Activated T-cell treated with anti-CD3 and anti-CD28 coated beads, Interleukin-2, amount 50 U/mL, for 72 hours (primary cell): ENCODE measurements at places on chromosomes 11 and 22. TPM values are rescaled to one million over a fixed set of nuclear protein-coding genes. Genes with fewer than 3 reads are reported as not detected.

DNA sequence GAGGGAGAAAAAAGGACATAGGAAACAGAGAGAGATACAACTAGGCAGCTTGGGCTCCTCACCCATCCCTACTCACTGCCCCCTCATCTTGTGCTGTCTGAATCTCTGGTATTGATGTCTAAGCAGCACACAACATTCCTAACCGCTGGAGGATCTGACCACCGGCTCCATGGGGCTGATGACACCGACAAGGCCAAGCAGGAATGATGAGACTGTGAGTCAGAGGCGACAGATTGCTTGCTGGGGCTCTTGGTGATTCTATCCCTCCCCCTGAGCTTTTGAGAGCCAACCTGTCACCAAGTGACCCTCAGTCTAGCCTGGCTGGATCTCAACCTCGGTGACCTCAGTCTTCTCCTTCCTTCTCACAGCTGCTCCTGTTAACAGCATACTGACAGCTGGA is 13.8 kb downstream of the PAMR1 start:
- DNase-seq, result no peak

Gene GGA1
- total RNA-seq, result 96.2 TPM

DNA sequence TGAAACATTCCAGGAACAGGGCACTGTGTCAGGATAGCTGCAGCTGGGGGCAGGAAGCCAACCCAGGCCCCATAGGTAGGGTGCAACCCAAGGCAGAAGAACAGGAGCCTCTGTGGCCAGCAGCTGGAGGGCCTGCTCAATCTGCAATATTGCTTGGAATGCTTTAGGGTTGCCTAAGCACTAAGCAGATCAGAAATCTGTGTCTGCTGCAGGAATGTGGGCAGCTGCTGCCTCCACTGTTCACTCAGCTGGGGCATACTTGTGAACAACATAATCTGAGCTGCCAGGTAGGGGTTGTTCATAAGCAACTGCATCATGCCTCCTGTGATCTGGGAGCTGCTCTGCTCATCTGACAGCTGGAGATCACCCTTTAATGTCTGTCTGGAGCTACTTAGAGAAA is 1.7 kb downstream of the UBQLNL start:
- DNase-seq, result no peak

DNA sequence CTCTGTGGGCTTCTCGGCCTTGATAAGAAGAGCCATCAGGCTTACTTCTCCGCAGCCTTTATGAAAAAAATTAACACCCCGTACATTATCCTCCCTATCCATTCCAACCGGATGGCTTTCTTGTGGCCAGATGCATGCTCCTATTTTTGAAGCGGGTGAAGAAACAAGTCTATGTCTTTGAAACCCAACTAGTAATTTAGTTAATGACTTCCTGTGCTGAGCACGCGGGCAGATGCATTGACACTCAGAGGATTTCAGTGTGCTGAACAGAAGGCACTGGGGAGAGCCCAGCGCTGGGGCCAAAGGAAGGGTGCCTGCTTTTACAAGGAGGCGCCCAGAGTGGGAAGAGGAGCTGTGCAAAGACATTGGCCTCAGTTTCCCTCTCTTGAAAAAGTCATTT is 53.3 kb downstream of the ARHGAP8 start:
- DNase-seq, result no peak

Gene PTPRCAP
- total RNA-seq, result 119 TPM

- DNase-seq, result no peak
Measured at GRCh38 chr11:109039611-109040010, 374.7 kb downstream of the DDX10 start.

GRCh38 chr22:22867996-22868715 is 19.5 kb upstream of the IGLL5 start:
- DNase-seq, result no peak

Gene GSTT2
- total RNA-seq, result not detected

Gene CSF2RB
- 1.8 TPM for total RNA-seq

DNA sequence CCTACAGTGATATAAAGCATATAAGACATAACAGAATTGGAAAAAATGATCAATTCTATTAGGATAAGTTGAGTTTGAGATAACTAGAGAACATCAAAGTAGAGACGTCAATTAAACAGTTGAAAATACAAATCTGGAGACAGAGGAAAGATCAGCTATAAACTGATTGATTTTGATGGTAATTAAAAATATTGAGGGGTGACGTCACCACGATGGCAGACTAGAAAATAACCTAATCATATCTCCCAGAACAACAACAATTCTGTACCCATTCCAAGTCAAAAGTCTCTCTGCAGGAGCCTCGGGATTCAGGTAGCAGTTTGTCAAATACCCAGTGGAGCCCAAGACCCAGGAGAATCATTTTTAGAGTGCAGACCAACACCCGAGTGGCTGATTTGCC is 28.9 kb downstream of the MS4A13 start:
- no peak for DNase-seq

DNA sequence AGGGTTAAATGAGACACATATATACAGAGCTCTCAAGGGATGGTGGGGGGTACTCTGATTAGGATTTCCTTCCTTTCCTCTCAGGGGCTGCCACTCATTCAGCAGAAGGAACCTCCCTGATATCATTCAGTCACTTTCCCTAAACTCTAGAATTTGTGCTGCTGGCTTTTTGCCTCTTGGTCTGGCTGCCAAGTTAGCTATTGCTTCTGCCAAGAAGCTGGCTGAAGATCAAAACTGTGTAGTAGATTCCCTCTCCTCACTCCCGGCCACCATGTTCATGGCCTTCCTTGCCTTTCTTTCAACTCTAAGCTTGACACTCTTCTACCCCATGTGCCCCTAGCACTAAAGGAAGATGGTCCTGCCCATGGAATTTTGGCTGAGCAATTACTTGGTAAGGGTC is 18.7 kb downstream of the SLC6A5 start:
- no peak for DNase-seq

Gene SPDYC
- not detected for total RNA-seq

DNA sequence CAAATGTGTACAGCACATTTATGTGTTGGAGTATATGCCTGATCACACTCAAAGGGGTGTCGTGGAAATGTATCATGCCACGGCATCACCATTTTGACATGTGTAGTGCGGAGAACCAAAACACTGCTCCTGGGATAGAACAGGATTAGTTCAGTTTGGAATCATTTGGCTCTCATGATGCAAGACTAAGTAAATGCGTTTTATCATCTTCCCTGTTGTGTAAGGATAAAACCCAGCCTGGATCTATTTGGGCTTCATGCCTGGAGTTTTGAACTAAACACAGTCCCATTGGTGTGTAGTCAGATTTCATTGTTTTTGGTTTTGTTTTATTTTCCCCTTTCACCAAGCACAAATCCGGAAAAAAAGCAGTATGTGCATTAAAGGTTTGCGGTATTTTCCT is 574.3 kb downstream of the NTM start:
- DNase-seq, result no peak

Gene RIC3
- 17.2 TPM for total RNA-seq

Gene OR52E8
- total RNA-seq, result not detected

DNA sequence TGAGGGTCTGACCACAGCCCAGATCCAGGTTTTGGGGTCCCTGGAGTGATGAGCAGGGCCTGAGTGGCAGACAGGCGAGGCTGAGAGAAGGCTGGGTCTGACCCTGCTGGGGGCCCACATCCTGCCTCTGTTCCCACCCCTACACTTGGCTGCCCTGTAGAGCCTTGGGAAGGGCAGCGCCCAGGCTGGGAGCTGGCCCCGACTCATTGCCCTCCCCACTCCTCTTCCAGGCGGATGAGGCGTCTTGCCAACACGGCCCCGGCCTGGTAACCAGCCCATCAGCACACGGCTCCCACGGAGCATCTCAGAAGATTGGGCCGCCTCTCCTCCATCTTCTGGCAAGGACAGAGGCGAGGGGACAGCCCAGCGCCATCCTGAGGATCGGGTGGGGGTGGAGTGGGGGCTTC is 4.9 kb downstream of the DERL3 start:
- no peak for DNase-seq
